Effector CD8-positive, alpha-beta T cell (primary cell): ENCODE measurements at places on chromosomes 3 and 15.

DNA sequence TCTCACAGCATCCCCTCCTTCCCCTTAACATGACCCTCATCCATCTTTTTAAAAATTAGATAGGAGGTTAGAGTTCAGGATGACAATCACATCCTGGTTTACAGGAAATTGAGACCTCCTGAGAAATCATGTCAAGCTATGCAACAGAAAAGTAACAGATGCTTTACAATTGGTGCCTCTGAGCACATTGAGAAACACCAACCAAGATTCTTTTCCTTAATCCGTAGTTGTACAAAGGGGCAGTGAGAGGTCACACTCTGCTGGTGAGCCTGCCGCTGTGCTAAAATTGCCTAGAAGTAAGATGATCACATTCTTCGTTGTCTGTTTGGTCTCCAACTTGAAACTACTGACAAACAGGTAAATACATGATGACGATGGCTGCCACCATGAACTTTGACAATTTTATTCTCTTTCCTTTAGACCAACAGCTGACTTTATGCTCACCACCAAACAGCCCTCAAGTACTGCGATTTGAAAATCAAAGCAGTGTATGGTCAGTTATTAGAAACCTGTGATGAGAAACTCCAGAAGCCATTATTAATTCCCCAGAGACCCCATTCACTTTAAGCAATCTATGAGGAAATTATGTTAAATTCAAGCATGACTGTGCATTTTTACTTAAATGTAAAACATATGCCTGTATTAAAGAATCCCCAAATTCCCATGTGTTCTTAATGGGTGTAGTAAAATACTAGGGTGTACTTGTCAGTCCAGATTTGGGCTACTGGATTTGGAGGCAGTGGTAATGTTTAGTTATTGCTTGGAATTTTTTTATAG lies 210.7 kb upstream of the UBE2E1 start:
- DNase-seq, result no peak

DNA sequence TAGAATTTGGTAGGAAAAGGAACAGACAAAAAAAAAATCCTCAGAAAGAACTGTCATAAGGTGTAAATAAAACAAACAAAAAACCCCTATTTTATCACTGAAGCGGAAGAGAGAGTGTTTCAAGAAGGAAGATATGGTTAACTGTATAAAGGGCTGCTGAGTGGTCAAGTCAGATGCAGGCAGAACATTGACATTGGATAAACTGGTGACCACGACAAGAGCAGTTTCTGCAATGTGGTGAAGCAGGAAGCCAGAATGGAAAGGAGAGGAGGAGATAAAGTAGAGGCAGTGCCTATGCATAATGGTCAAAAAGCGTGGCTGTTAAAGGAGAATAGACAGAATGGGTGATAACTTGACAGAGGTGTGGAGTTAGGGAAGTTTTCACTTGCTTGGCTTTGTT lies 75.3 kb downstream of the CYP19A1 start:
- no peak for DNase-seq

- DNase-seq, result no peak
Observed at GRCh38 chr3:47901280-47901833, 98.4 kb downstream of the DHX30 start.

DNA sequence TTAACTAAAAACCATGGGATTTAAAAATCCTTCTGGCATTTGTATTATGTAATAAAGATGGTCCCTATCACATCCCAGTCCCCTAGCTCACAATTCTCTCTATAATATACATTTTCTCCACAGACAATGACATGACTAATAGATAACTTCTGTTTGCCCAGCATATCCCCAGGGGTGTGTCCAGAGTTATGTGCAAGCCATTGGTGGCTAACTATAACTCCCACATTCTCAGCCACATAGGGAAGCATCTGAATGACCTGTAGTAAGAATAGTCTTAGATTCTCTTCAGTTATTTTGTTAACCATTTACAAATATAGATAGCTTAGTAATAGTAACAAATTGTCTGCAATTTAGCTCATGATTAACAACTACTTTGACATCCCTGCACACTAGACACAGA lies 52.2 kb upstream of the RBSN start:
- DNase-seq, result no peak

DNA sequence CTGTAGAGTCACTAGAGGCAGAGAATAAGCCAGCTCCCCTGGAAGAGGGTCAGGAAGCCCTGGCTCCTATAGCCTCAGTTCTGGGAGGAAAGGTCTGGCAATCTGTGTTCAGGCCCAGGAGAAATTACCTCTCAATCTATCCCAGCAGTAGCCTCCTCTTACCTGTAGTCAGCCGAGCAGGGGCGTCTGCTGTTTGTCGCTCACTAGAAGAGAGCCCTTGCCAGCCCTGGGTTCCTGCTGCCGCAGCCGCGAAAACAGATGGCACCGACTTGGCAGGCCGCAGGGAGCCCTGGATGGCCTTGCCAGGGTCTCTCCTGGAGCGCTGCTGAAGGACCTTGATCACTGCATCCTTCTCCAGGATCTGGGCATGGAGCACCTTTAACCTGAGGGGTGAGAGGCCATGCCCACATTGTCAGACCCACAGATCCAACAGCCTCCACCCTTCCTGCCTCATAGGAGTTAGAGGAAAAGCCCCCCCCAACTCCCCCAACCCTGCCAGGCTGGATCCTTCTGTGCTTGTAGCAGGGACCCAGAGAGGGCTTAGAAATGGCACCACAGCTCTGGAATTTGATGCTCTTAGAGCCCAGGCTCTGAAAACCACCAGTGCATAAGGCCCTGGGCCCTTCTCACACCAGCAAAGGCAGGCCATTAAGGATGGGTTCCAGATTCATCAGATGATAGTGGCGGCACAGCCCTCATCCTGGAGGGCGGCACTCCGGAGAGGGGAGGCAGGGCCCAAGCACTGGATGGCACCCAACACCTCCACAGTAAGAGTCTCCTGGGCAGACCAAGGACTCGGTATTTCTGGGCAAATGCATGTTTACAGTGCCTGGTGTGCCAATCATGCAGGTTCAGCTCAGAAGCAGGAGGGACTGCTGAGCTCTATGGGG lies 14.9 kb downstream of the AMOTL2 start:
- DNase-seq, result no peak

GRCh38 chr3:77605308-77605707 lies 565.4 kb downstream of the ROBO2 start:
- DNase-seq, result no peak

DNA sequence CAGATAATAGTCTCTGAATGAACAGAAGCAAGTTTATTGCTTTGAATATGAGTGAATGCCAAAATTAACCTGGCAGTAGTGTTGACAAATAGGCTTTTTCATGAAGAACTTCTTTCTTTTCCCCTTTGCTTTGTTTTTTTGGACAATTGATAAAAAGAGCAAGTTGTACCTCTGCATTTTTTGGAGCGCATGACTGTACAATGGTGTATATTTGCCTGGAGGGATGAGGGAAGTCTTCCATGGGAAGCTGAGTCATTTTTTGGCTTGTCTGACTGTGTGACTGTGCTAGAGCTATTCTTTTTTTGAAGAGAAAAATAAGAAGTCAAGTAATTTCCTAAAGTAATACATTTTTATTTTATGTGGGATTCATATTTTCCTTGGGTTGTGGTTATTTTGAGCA lies 186.9 kb downstream of the KLHL25 start:
- DNase-seq, result no peak

DNA sequence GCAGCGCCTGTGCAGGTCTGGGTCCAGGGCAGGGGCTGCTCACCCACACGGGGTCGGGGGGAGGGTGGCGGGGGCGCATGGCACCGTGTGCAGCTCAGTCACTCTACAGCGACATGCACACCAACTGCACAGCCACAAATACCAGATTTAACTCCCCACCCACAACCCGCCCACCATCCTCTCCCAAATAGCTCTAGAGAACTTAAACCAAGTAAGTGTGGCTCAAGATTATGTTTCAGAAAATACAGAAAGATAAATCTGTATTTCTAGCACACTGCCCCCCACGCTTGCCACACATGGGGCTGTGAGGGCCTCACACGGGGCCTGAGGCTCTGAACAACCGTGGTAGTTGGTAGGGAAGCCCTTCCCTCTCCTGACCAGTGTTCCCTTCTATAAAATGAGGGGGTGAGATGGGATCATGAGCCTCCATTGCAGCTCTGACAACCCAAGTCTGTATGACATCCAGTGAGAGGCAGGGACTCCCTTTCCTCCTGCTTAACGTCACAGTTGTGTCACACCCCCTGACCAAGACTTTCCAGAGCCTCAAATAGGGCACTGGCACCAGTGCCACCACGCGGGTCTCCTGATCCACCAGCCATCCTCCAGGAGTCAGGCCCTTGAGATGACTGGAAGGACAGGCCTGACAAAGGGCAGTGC lies 23.1 kb downstream of the POC1A start:
- DNase-seq, result no peak

DNA sequence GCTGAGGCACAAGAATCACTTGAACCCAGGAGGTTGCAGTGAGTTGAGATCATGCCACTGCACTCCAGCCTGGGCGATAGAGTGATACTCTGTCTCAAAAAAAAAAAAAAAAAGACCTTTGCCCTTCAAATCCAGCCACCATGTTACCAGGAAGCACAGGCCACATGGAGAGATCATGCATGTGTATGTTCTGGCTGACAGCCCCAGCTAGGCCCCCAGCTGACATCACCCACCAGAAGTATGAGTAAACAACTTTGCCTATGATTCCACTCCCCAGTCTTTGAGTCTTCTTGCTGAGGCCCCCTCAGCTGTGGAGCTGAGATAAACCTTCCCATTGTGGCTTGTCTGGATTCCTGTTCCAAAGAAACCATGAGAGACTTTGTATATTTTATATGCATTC lies 3.3 kb upstream of the ARIH2 start:
- no peak for DNase-seq
